C1 segment of cervical spinal cord (tissue), 14 donors: ENCODE measurements at places on chromosomes 2 and 18.
A peak's percentile ranks its signal among the peaks of the same experiment; 100 is the strongest.

DNA sequence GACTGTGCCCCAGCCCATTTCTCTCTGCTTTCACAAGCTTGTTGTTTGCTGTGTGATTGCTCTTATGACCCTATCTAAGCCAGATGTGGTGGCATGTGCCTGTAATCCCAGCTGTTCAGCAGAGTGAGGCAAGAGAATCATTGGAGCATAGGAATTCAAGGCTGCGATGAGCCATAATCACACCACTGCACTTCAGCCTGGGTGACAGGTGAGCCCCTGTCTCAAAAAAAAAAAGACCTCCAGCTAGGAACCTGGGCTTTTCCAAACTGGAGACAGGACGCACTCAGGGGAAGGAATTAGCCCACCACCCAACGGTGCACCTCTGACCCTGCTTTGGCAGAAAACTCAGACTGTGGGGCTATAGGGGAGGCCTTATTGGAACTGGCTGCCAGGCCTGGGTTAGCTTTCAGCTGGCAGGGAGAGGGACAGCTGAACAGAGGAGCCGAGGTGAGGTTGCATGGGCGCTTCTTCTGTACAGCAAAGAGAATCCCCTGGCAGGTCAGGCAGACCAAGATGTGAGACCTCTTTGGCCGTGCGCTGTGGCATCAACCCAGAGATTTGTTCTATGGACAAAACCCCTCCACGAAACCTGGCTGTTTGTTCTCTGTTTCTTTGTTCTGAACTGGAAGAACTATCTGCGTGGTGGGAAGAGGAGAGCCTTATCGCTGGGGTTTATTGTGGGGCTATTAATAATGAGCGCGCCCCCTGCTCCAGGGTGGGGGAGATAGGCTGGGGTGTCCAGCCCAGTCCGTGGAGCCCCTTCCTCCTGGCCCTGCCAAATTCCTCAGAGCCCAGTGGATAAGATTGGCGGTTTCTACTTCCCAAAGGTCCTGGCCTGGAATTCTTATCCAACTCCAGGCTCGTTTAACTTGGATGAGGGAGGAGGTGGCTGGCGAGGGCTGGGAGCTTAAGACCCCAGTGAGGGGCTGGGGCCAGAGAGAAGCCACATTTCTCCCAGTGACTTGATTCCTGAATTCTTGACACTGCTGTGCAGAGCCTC is 38.8 kb upstream of the SMAD7 start:
- no peak for DNase-seq

DNA sequence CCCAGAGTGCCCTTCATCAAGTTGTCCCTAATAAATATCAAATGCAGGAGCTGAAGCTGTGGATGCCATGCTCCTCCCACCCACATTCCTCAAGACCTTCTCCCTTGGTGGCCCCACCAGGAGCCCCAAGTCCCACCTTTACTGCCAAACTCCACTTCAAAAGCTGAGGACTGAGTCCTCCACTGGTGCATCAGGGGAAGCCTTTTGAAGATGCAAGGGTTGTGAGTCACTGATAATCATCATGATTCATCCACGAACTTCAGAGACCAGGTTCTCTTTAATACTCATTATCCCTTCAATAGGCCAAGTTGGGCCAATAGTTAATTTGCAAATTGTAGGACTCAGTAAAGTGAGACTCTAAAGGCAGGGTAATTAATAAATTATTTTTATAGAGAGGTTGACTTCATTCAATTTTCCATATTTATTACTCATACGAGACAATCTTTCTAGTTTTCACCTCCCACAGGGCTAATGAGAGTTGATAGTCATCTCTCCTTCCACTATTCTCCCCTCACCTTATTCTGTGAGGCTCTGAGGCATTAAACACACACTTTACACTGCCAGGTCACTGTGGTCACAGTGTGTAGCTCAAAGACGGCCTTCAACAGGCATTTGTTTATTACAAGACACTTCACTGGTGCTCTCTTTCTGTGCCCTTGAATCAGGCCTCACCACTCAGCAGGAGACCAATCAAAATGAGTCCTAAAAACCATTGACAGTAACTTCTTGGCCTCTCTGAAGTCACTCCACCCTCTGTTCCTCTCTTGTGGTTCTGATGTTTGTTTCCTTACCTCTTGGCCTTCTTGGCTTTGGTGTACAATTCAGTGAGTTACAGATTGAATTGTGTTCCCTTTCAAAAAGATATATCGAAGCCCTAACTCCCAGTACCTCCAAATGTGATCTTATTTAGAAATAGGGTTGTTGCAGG is 99.9 kb downstream of the TRIB2 start:
- no peak for DNase-seq

GRCh38 chr18:41146301-41146700 is 808.7 kb upstream of the PIK3C3 start:
- no peak for DNase-seq

- no peak for DNase-seq
These were observed 43.0 kb upstream of the BCL11A start for GRCh38 chr2:60596411-60596810.

- DNase-seq = no peak
These were observed 48.2 kb upstream of the PPM1B start for GRCh38 chr2:44120428-44120827.

DNA sequence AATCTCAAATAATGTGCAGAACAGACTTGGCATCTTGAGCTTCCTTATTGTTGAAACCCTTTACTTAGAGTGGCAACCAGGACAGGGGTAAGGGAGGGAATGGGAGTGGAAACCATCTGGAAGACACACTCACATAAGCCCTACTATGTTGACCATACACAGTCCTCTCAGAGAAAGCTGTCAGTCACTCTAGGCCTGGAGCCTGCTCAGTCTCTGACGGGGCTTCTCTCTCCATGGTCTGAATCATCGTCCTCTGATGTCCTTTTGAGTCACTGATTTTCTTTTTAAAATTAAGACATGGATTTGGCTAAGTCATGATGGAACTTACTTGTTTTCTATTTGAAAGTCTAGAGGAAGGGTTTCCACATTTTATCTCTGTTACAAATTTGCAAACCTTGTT is 74.0 kb downstream of the MYO1B start:
- DNase-seq = no peak

GRCh38 chr2:69175790-69176715 is 163.1 kb downstream of the ANTXR1 start:
- DNase-seq = no peak

DNA sequence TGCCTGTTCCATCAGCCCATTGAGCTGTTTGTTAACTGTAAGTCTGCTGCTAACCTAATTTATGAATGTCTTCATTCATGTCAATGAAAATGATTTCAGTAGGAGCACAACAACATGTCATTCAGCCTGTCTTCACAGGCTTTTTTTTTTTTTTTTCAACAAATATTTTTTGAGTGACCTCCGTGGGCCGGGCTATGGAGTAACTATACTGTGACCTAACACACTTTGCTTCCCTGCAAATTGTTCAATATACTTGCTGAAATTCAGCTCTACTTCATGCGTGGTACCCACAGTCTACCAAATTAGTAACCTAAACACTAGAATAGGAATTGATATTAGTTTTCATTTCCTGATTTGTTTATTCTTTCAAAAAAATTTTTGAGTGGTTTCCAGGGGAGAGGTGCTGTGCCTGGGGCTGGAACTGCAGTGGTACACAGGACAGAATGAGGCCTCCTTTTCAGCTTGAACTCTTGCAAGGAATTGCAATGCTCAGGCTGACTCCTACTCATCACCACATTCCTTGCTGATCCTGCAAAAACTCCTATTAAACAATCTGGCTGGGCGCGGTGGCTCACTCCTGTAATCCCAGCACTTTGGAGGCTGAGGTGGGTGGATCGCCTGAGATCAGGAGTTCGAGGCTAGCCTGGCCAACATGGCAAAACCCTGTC is 87.1 kb downstream of the CDH20 start:
- DNase-seq = no peak

DNA sequence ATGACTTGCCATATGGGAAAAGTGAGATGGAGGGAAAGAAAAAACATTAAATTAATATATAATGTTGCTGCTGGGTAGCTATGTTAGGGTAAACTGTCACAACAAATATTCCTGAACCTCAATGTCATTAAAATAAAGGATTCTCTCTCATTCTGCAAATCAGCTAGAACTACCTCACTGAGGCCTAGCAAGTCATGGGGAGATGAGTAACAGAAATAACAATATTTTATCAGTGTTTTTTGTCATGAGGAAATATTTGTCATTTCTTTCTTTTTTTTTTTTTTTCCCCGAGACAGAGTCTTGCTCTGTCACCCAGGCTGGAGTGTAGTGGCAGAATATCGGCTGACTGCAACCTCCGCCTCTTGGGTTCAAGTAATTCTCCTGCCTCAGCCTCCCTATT is 1282.3 kb upstream of the NRXN1 start:
- DNase-seq = no peak

DNA sequence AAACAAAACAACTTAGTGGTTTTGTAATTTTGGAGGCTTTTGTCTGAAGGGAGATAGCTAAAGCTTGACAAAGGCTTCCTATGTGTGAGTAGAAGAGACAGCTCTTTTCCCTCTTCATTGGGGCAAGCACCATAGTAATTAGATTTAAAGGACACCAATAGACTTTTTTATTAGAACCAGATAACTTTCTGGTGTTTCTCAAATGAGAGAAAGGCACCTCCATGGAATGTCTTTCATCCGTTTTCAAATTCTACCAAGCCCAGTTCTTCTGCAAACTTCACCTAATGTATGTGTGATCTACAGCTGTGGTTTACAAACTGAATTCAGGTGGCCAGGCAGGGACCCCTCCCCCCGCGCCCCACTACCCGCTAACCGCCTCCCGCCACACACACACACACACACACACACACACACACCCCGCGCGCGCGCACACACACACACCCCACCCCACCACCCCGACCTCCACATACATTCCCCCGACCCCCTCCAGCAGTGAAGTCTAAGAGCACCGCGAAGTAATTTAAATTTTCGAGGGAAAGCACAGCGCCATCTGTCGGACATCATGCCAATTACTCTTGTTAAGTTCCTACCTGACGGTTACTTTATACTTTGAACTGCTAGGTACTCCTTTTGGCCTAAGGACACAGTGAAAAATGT is 31.6 kb upstream of the PPP1R1C start:
- DNase-seq = peak; percentile 12

DNA sequence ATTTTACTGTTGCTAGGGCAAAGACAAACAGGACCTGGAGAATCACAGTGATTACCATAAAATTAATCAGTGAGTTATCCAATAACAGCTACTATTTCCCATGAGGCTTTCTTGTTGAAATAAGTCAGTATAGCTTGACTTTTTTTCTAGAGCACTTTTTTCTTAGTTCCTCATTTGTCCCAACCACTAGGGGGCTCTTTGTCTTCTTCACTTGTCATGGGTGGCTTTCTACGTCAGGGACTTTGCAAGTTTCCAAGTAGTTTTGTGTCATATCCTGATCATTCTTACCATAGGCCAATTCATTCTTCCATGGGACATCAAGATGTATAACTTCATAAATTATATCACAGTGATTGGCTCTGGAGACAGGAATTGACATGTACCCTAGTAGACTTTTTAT is 1019.6 kb upstream of the PIK3C3 start:
- no peak for DNase-seq

DNA sequence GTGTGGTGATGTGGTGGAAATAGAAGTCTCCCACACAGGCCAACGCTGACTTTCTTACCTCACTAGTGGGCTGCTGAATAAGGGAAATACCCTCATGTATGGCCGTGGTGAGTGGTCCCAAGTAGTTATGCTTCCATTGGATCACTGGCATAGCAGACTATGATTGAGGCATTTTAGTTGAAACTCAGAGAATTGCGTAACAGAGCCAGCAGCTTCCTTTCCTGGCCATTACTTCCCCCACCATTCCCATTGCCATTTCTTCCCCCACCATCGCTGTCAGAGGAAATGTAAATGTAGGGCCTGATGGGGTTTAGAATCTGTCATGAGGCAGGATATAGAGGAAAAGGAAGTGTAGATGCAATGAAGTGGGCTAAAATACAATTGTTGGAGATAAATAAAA is 209.5 kb downstream of the KCNH7 start:
- DNase-seq = no peak

DNA sequence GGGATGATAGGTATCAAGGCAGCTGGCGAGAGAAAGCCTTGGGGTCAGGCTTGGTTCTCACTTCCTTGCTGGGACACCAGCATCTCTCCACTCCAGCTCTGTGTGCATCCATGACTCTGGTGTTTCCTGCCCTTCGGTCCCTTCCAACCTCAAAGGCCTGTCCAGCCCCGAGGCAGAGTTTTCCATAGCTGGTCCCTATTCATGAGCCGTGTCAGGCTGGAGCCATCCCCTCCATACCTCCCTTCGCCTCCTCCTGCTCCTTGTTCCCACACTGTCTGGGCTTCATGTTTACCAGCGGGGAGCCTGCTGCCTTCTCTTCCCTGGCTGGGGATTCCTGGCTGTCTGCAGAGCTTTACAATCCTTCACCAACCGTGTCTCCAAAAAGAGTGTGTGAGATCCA is 51.2 kb downstream of the DYSF start:
- DNase-seq = no peak

DNA sequence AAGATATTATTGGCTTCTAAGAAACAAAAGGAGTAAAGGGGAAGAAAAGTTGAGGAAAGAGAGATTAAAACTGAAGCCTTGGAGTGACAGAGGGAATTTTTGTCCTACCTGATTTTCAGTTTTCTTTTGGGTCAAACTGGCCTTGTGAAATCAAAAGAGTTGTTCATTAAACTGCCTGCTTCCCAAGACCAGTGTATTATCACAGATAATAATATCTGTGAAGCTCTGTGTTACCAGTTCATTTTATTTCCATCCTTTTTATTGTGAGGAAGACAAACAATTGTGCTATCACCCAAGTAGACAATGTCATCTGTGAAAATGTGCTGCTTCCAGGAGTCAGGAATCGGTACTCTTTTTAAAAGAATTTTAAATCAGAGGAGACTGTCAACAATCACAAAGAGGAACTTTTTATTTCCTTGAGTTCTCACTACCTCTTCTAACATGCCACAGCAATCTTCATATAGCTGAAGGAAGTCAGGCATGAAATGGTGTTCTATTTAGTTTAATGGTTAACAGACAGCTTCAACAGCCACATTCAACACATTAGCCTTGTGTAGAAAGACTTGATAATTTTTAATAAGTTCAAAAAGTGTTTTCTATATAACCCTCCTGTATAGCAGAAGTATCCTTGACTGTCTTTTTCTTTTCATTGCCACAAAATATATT is 554.8 kb downstream of the PIK3C3 start:
- DNase-seq = no peak

DNA sequence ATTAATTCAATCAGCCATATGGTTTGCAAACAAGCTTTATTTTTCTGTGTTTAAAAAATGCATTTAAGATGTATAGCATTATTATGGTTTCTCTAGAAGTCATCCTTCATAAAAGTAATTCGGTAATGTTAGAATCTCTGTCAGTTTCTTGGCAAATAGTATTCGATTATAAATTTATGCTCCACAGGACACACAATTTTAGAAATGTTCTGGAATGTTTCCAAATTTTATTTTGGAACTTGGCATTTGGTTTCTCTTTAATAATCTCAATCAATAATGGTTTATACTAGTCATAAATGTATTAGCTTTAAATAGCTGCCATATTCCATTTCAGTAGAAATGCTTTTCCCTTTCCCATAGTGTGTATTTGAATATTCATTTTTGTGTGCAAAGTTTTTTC is 156.4 kb downstream of the PLCL1 start:
- DNase-seq = no peak

- peak; percentile 71 for DNase-seq
These were observed 32.2 kb downstream of the SH3YL1 start for GRCh38 chr2:231521-232185.

- no peak for DNase-seq
These were observed 24.4 kb upstream of the LRP2 start for GRCh38 chr2:169386722-169387121.
